ENCODE measurements at places on chromosomes 2 and 18. TPM values are rescaled to one million over a fixed set of nuclear protein-coding genes. Genes with fewer than 3 reads are reported as not detected.

C2orf78 gene
- not detected for total RNA-seq

DNA sequence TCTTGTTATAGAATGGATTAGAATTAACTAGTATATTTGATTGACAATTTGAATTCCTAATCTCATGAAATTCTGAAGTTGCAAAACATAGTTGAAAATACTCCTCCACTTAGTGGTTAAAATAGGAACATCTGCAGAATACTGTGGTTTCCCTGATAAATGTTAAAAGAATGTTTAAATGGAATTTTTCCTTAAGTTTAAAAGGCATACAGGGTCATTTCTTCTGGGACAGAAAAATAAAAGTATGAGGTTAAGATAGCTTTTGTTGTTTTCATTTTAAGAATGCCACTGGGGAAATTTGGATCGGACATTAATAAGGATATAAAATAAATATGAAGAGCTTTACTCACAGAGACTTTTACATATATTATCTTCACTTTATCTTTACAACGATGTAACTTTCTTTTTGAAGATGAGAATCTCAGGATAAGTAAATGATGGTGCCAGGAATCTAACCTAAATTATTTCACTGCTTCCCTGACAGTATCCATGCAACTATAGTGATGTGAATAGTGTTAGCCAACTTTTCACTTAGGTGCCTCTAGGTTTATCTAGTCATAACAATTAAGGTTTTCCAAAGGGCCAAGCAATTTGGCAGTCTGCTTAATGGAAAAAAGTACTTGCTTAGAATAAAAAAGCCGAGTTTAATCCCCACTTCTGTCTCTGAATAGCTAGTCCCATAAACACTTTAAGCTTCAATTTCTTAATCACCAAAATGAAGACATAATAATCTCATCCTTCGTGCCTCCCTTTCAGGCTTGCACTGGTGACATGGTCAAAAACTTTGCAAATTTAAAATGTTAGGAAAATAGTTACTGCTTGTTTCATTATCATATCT lies 151.8 kb upstream of the STK17B start:
- DNase-seq = no peak

GRCh38 chr18:61764381-61764780 lies 128.4 kb downstream of the RNF152 start:
- no peak for DNase-seq

DNA sequence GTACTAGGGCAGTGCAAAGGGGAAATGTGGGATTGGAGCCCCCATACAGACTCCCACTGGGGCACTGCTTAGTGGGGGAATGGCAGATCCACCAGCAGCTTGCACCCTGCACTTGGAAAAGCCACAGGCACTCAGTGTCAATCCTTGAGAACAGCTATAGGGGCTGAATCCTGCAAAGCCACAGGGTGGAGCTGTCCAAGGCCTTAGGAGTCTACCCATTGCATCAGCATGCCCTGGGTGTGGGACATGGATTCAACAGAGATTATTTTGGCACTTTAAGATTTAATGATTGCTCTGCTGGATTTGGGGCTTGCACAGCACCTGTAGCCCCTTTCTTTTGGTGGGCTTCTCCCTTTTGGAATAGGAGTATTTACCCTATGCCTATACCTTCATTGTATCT lies 8.6 kb upstream of the ZNF24 start:
- DNase-seq = no peak

DNA sequence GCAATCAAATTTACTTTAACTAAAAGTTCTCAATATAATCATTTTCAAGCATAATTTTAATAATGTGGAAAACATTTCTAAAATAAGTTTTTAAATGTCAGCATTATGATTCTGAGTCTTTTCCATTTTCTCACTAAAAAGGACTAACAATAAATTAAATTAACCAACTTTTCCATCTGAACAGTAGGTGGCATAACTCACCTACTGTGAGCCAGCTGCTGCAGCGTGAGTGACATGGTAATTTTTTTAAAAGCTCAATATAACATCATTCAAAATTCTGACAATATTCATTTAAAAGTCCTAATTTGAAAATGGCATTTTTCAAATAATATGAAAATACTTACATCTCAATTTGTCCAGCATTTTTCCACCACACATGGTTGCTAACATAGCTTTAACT lies 66.5 kb downstream of the DTNB start:
- no peak for DNase-seq

Measured in activated naive CD4-positive, alpha-beta T cell treated with anti-CD3 and anti-CD28 coated beads, Interleukin-2, amount 50 U/mL, for 72 hours (primary cell).